ENCODE measurements at places on chromosomes 1 and 21.

GRCh38 chr1:52759908-52760307, 33.7 kb downstream of the ZYG11B start:
- DNase-seq: no peak

GRCh38 chr21:44533891-44534627, 5.9 kb downstream of the KRTAP10-1 start:
- no peak for DNase-seq

DNA sequence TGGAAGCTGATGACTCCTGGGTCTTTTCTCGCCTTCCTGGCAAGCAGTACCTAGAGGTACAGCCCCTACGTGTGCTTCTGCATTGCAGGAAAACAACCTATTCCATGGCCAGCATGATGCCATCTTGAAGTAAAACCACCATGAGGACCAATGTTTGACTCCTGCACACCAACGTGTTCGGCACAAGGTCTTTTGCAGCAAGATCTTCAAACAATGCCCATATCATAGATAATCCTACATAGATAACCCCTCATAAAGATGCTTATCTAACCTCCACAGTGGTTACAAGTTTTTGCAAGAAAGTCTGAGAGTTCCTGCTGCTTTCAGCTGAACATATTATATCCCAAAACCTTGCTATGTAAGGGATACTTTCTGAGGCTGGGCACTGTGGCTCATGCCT, 141.1 kb upstream of the MAP1LC3C start:
- DNase-seq: no peak

- no peak for DNase-seq
These were observed 895 bp upstream of the UBR4 start for GRCh38 chr1:19210772-19211549.

GRCh38 chr1:67213164-67213563, 46.9 kb downstream of the IL23R start:
- no peak for DNase-seq

Measured in T-cell (primary cell).